ENCODE measurements at places on chromosomes 12 and 14. TPM values are rescaled to one million over a fixed set of nuclear protein-coding genes. Genes with fewer than 3 reads are reported as not detected.

DNA sequence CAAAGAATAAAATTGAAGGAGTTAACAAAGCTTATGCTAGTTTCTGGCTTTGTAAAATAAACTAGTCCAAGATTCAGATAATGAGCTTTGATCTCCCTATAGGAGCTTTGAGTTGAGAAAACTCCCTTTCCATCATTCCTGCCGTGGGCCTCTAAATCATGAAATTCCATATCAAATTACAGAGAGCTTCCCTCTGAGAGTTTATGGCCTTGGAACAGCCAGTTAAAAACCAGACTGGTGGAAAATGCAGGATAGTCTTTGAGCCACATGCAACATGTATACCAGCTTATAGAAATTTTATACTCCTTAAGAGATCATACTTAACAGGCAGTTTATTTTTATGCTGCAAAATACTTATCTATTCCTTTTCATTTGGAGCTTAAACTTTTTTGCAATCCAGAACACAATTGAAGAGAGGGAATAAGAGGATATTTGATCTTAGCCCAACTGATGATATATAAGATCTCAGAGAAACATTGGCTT lies 175.8 kb upstream of the ATP2B1 start:
- no peak overlapping the region for H3K4me3 ChIP-seq
- no peaks in the 10 kb centered on the region for H3K27me3 ChIP-seq
- H3K4me1 ChIP-seq = peaks cover 9% of the 10 kb centered on the region
- no peaks in the 10 kb centered on the region for H3K36me3 ChIP-seq

- DNase-seq = no peak
- no peaks in the 10 kb centered on the region for H3K4me1 ChIP-seq
- no peaks in the 10 kb centered on the region for H3K36me3 ChIP-seq
- H3K27me3 ChIP-seq = peaks cover 19% of the 10 kb centered on the region
- H3K27ac ChIP-seq = no peak overlapping the region
- no peak overlapping the region for H3K4me3 ChIP-seq
Measured at GRCh38 chr12:52495389-52495788, 2.3 kb upstream of the KRT6A start.

GRCh38 chr14:59450716-59451115 lies 14.5 kb downstream of the GPR135 start:
- no peak overlapping the region for H3K4me3 ChIP-seq
- H3K27me3 ChIP-seq = no peaks in the 10 kb centered on the region
- no peak overlapping the region for H3K27ac ChIP-seq
- no peaks in the 10 kb centered on the region for H3K4me1 ChIP-seq

DNA sequence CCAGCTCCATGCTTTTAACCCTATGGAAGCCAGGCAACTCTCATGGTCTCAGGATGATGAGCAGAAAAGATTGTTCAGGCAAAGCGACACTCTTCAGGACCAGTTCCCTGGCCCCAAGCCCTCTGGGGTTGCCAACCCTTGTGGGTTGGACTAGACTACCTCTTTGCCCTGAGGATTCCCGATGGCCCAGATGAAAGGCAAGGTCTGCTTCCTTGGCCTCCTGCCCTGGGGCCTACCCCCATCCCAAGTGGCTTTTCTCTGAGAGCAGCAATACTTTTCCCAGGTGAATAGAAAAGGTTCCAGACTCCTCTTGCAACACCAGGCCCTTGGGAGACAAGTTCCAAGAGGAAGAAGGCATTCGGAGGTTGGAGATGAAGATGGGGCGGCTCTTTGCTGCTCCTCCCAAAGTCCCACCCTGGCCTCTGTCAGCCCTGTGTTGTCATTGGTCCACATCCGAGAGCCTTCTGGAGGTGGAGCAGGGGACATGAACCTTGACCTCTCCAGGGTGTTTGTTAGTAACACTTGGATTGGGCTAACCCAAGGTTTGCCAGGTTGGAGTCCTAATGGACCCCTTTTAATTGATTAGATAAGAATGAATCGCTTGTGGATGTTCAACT lies 131.1 kb downstream of the GCH1 start:
- H3K4me3 ChIP-seq = no peak overlapping the region
- H3K27ac ChIP-seq = peak overlapping the region; percentile 84
- no peak for DNase-seq
- H3K36me3 ChIP-seq = no peaks in the 10 kb centered on the region
- H3K4me1 ChIP-seq = peaks cover 69% of the 10 kb centered on the region
- no peaks in the 10 kb centered on the region for H3K27me3 ChIP-seq

DNA sequence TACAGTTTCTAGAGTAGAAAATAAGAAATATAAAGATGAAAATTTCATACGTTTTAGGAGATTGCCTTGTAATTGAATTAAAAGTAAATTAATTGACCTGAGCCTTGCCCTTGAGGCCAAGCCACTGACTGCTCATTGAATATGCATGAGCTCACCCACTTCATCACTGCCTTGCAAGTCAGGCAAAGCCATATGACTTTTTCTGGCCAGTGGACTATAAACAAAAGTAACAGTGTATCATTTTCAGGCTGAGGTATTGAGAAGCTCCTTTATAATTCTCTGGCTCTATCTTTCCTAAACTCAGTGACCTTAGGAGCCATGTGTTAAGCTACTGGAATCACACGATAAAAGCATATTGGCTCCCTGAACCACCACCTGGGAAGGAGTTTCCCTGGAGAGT lies 369.3 kb downstream of the NUAK1 start:
- no peaks in the 10 kb centered on the region for H3K36me3 ChIP-seq
- peaks cover 13% of the 10 kb centered on the region for H3K4me1 ChIP-seq
- no peak for DNase-seq
- H3K27ac ChIP-seq = no peak overlapping the region
- no peaks in the 10 kb centered on the region for H3K27me3 ChIP-seq

DNA sequence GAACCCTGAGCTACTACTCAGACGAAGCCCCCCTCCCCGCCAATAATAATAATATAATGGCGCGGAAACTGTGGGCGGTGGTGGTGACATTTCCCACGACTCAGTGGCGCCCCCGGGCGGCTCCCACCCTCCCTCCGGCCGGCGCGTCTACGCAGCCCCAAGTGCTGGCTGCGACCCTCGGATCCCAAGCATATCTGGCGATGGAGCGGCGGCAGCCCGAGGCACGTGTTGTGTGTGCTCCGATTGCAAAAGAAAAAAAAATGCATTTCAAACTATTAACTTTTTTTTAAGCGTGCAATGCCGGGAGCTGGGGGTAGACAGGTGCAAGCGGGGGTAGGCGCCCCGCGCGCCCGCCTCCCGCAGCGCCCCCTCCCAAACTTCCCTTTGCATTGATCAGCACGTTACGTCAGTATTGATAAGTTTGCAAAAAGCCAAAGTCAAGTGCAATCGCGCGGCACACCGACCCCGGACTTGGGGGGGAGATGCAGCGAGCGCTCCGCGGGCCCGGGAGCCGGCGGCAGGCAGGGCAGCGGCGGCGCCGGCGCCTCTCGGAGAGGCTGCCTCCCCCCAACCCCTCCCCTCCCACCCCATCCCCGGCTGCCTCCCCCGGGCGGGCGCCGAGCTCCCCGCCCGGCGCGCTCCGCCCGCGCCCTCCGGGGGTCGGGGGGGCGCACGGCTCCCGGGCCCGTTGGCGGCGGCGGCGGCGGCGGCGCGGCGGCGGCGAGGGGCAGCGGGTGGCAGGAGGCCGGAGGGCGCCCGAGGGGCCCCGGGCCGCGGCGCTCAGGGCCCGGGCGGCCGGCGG lies 113.1 kb upstream of the MYL2 start:
- DNase-seq = no peak
- no peak overlapping the region for H3K27ac ChIP-seq
- H3K4me3 ChIP-seq = peak overlapping the region; percentile 31

Gene CLBA1
- 2.9 TPM for polyA plus RNA-seq

Gene TBPL2
- polyA plus RNA-seq = not detected

Gene MEG3
- polyA plus RNA-seq = 7.7 TPM

Gene PPFIA2
- 0.15 TPM for polyA plus RNA-seq
